CD4-positive, CD25-positive, alpha-beta regulatory T cell (primary cell): ENCODE measurements at places on chromosomes 16 and 17. TPM values are rescaled to one million over a fixed set of nuclear protein-coding genes. Genes with fewer than 3 reads are reported as not detected.

GRCh38 chr17:72118335-72119076 is 2.3 kb upstream of the SOX9 start:
- DNase-seq: no peak

DNA sequence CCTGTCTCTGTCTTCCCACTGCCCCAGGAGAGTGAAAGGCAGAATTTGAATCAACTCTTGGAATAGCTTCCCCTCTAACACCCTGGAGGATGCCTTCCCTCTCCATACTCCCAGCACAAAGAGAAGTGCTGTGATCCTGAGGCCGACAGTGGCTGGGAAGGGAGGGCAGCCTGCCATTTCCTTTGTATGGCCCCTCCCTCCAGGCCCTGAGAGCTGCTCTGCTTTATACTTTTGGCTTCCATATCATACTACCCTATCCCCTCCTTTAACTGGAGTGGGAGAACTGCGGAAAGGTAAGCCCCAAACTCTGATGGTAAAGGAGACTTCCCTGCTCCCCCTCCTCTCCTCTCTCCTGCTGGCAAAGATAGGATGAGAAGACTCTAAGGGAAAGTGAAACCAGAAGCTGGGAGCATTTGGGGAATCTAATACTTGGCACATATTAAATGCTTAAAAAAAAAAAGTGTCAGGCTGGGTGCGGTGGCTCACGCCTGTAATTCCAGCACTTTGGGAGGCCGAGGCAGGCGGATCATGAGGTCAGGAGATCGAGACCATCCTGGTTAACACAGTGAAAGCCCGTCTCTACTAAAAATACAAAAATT is 4.1 kb upstream of the MED24 start:
- no peak for DNase-seq

DNA sequence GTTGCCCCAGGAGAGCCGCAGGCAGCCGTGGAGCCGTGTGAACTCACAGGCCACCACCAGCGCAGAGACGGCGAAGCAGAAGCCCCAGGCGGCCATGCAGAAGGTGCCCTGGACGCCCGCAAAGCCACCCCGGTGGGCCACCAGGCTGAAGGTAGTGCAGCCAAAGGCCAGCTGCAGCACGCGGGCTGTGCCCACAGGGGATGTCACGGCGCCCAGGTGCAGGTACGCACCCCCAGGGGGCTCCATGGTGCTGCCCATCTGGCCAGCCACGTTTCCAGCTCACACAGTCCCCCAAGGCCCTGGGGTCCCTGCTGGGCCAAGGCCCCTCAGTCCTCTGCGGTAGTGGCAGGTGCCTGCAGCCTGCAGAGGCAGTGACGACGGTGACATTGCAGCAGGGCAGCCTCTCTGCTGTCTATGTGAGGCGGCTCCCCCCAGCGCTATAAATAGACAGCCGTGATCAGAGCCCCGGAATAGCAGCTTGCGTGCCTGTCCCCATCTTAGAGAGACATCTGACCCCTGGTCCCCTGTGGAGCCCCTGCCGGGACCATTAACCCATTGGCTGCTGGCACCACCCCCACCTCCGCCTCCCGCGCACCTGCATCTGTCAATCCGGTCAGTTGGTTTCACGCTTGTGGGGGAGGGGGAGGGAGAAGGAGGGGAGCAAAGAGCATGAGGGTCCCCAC is 4.5 kb upstream of the PYCR1 start:
- no peak for DNase-seq

Gene ABCA3
- 5.1 TPM for total RNA-seq
